NCI-H748 treated with DMSO at 0.1 percent for 48 hours (cell line): ENCODE measurements at places on chromosomes 2 and 18.

DNA sequence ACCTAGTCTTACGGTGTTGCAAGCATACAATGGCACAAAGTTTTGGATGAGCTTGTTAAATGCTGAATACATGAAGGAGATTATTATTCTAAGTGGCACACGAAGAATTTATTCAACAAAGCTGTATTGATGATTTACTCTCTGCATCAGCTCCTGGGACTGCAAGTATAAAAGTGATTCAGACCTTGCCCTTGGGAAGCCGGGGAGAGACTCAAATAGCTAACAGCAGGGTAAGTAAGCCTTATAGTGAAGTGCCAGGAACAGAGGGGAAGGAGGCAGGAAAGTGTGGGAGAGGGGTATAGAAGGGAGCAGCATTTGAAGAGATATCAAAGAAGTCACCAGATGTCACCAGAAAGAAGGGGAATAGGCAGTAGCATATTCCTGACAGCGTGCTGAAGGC is 115.4 kb downstream of the MCFD2 start:
- no peak for DNase-seq

- no peak for DNase-seq
Measured at GRCh38 chr18:45802814-45803492, 22.5 kb upstream of the SIGLEC15 start.

DNA sequence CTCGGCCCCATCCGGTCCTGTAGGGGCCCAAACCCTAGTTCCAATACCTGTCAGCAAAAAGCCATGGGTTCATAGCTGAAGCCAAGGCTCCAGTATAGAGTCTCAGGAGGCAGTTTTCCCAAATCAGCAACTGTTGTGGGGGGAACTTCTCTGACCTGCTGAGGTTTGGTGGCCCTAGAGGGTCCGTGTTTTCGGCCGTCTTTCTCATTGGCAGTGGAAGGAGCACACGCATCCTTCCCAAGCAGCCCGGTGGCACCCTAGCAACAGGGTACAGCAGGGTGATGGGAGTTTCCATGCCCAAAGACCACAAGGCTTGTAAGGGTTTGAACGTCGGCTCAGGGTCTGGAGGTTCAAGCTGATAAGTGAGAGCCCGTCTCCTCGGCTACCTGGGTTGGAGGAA is 6.6 kb downstream of the FOSL2 start:
- no peak for DNase-seq

GRCh38 chr2:189060096-189060642 is 86.0 kb downstream of the COL3A1 start:
- peak; percentile 46 for DNase-seq

- no peak for DNase-seq
Measured at GRCh38 chr18:34397286-34397896, 172.7 kb upstream of the NOL4 start.

GRCh38 chr2:14633061-14633460 is 544 bp downstream of the LRATD1 start:
- DNase-seq, result peak; percentile 40

GRCh38 chr2:44943031-44943692 is 1.7 kb downstream of the SIX3 start:
- no peak for DNase-seq

DNA sequence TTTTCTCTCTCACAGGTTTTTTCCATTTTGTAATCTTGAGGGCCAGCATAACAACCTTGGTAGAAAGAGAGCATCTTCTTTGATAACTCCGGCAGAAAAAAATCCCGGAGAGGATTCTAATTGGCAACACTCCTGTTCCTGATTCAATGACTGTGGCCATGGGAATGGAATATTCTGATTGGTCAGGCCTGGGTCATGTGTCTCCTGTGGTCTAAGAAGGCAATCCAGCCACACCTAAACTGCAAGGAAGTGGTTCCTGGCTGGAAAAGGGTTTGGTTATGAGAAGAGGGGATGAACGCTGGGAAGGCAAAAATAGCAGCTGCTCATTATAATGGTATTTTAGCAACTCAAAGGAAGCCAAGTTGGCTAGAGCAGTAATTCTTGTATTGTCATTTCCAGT is 24.8 kb upstream of the ZNF638 start:
- no peak for DNase-seq

DNA sequence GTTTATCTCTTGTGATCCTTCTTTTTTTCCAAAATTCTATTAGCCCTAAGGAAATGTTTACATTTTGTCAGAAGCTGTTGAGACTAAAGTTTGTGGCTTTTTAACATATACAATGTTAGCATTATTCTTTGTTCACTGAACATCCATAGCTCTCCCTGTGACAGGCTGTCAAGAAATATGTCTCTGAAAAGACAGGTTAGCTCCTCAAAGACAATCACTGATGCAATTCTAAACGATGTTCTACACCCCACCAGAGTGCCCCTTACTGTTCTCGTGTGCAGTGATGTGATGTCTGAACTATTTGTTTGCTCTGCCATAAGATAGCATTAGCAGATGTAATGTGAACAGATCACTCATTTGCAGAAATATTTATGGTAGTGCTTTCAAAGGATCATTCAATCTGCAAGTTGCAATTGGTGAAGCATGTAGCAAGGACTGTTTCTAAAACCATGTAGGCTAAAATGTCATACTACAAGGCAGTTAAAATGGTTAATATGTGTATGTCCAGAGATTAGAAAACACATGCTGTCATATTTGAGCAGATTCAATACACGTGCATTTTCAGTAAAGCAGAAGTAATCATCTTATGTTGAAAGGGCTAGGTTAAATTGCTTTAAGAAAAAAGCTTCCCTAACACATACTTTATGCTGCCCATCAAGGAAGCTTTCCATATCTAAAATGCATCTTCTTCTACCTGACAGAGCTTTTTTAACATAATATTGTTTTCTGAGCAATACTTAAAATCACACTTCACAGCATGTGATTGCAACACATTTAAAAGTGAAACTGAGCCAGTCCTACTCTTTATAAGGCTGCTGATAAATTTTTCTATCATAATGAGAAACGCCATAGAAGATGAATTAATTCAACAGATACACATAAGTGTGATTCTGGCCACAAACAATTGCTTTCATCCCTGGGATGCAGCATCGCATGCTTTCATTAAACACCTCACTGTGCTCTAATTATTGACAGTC is 285.7 kb upstream of the UBE2E3 start:
- peak; percentile 39 for DNase-seq

- DNase-seq, result no peak
Measured at GRCh38 chr18:48065601-48065995, 135.1 kb upstream of the SMAD2 start.

DNA sequence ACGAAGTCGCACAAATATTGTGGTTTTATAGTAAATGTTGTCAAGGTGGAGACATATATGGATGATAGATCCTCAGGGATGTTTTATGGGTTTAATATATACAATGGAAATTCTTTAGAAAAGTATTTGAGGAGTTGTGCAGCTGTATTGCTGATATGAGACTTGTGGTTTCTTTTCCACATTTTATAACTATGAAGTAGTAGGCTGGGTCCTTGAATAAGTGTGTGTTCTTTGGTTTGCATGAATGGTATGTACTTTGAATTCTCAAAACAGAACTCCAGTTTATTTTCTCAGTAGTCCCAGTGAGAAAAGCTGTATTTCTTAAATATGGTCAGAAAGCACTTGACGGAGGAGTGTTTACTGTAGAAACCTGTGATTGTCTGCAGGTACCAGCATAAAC is 42.4 kb downstream of the PLCL1 start:
- DNase-seq, result no peak

DNA sequence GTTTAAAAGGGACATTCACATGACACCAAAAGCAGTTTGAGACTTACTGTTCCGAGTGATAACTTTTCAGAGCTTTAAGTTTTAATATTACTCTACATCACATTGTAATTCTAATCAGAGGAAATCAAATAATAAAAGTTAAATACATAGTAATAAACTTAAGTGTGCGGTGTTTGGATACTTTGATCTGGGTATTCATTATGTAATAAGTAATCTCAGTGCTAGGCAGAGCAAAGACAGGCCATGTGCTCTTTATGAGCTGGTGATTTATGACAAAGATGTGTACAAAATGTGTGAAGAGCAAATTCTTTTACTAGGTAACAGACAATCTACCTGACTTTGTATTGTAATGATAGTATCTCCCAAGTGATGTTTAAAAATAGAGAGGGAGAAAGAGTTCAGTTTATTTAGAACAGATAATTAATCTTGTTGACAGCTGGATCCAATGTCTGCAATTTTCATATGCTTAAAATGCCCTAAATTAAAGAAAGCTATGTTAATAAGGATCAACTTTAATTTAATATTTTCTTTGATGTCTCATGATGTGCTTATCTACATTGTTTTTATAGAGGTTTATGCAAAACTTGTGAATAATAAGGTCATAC is 4.4 kb downstream of the CFAP221 start:
- no peak for DNase-seq

DNA sequence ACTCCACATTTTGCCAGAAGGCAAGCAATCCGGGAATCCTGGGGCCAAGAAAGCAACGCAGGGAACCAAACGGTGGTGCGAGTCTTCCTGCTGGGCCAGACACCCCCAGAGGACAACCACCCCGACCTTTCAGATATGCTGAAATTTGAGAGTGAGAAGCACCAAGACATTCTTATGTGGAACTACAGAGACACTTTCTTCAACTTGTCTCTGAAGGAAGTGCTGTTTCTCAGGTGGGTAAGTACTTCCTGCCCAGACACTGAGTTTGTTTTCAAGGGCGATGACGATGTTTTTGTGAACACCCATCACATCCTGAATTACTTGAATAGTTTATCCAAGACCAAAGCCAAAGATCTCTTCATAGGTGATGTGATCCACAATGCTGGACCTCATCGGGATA is 26.8 kb downstream of the B3GNT2 start:
- no peak for DNase-seq

DNA sequence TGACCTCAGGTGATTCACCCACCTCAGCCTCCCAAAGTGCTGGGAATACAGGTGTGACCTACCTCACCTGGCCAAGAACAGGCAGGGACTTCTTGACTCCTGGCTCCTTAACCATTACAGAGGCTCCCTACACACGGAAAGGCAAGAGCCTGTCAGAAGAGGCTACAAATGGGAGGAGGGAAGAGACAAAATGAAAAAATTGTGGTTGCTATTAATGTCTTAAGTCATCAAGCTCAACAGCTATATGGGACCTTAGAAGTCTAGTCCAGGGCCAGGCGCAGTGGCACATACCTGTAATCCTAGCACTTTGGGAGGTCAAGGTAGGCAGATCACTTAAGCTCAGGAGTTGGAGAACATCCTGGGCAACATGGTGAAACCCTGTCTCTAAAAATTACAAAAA is 11.5 kb upstream of the FAM124B start:
- DNase-seq, result no peak

DNA sequence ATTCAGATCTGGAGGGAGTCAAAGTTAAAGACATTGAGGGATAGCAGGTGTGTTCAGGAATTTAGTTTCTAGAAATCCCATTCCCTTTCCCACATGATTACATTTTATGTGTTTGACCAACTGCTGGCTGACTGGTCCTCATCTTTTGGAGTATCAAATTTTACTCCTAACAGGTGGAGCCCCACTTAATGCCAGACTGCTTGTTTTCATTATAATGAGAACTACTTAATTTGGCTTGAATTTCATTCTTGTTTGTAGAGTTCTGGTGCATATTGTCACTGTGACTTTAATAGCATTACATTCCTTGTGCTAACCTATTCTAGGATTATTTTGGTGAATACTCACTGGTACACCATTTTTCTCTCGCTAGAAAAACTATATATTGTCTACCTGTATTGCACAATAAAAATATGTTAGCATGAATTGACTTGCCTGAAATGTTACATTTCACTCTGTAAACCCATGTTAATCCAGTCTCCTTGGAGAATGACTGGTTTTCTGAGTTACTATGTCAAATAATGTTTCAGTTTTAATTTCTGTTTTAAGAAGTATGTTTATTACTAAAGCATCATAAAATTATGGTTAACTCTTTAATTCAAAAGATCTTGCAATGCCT is 98.2 kb downstream of the TANC1 start:
- DNase-seq, result no peak

- DNase-seq, result no peak
Measured at GRCh38 chr18:58520969-58521368, 107.9 kb downstream of the ALPK2 start.

- no peak for DNase-seq
Measured at GRCh38 chr2:109348671-109349502, 219.9 kb downstream of the SH3RF3 start.

DNA sequence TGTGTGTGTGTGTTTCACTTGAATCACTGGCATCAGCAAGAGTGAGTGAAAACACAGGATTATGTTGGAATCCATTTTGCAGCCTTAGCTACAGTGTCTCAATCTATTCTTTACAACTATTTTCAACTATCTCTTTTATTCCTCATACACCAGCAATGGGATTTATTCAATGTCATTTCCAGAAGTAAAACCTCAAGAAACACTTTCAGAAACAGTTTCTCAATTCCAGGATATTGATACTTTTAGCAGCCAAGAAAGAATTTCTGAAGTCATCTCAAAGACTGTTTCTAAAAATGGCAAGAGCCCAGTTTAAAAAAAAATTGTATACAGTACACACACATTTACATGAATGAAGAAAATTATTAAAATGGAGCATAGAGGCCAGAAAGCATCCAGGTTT is 171.6 kb downstream of the FIGN start:
- no peak for DNase-seq

- DNase-seq, result peak; percentile 27
Measured at GRCh38 chr2:148674063-148675020, 29.8 kb downstream of the EPC2 start.

DNA sequence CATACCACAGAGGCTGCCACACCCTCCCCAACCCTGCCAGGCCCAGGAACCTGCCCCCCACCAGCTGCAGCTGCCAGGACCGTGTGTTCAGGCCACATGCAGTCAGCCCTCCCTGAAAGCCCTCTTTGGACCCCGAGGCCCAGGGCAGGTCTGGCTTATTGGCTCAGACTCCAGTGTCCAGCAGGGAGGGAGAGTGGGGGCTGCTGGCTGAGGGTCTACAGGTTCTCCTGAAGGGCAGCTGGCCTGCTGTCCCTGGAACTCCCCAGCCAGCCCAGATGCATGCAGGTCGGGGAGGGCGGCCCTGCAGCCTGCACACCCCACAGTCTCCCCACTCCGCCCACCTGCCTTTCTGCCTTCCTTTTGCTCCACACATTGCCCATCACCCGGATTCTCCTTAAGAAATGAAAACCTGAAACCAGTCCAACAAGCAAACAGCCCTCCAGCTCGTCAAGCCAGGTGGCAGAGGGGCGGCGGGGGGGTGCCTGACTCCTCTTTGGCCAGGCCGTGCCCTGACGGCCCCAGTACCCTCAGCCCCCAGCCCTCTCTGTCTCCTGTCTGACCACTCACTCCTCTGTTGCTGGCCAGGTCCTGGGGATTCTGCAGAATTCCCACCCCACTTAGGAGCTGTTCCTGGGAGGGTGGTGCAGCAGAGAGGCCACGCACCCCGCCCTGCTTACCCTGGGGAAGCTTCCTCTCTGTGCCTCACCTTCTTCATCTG is 18.0 kb downstream of the GPR35 start:
- no peak for DNase-seq

- no peak for DNase-seq
Measured at GRCh38 chr2:229620759-229621158, 93.6 kb downstream of the DNER start.
